ENCODE measurements at places on chromosomes 11 and 22.

- no peak for DNase-seq
These were observed 741.7 kb downstream of the NELL1 start for GRCh38 chr11:21411104-21411503.

DNA sequence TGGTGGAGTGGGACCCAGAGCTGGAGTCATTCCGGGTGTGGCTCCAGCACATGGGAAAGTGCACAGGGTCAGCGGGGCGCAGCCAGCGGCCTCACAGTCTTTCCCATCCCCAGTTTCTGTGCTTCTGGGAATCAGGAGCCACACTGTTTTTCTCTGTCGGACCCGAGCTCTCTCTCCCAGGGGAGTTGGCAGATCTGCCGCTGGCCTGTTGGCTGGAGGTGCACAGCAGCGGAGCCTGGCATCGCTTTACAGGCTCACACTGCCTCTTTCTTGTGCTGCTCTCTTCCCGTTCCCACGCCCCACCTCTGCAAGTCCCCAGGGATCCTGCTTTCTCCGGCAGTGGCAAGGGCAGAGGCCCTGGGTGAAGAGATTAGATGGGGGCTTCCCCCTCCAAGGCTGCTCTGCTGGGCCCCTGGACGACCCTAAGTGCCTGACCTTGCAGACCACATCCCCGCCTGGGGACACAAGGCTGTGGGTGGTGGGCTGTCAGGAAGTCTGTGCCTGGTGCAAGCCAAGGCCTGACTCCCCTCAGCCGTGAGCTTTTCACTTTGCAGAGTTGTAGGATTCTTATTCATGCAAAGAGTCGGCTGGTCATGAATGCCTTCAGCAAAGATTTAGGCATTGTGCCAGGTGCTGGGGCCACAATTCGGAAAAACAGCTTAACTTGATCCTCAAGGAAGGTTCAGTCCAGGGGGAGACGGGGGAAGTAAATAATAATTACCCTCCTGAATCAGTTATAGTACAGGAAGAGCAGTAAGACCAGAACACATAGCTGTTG is 116.3 kb downstream of the TIMP3 start:
- DNase-seq: no peak

- DNase-seq: no peak
These were observed 22.1 kb downstream of the SLC5A4 start for GRCh38 chr22:32233091-32233490.

- no peak for DNase-seq
These were observed 3.4 kb downstream of the GNAZ start for GRCh38 chr22:23073526-23074229.

DNA sequence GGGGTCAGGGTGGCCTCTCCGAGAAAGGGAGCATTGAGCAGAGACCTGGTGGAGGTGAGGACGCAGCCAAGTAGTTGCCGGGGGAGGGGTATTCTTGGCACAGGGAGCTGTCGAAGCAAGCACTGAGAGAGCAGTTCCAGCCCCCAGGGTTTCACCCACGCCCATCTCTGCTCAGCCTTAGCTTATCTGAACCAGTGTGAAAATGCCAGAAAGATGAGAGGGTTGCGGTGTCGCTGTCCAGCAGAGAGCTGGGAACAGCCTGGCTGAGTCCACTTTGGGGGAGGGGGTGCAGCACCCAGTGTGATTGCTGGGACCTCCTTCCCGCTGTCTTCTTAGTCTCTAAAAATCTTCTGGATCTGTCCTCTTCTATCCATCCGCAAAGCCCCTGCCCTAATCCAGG is 123.3 kb upstream of the TBCEL start:
- DNase-seq: no peak

DNA sequence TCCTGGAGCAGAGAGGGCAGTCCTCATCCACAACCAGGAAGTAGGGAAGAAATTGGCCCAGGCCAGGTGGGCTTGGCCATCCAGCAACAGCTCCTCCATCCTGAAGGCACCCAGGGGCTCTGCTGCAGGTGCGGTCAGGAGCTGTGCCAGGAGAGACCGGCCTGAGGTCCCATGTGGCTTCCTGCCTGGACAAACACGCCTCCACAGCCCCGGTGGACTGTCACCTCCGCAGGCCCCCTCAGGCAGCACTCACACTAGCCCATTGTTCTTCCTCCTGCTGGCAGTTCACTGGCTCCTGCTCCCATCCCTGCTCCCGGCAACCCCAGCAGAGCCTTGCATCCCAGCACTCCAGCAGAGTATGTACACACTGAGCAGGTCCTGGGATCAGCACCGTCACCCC is 16.0 kb upstream of the POU2AF1 start:
- DNase-seq: no peak

GRCh38 chr11:66782726-66783125 is 53.7 kb upstream of the SPTBN2 start:
- no peak for DNase-seq

DNA sequence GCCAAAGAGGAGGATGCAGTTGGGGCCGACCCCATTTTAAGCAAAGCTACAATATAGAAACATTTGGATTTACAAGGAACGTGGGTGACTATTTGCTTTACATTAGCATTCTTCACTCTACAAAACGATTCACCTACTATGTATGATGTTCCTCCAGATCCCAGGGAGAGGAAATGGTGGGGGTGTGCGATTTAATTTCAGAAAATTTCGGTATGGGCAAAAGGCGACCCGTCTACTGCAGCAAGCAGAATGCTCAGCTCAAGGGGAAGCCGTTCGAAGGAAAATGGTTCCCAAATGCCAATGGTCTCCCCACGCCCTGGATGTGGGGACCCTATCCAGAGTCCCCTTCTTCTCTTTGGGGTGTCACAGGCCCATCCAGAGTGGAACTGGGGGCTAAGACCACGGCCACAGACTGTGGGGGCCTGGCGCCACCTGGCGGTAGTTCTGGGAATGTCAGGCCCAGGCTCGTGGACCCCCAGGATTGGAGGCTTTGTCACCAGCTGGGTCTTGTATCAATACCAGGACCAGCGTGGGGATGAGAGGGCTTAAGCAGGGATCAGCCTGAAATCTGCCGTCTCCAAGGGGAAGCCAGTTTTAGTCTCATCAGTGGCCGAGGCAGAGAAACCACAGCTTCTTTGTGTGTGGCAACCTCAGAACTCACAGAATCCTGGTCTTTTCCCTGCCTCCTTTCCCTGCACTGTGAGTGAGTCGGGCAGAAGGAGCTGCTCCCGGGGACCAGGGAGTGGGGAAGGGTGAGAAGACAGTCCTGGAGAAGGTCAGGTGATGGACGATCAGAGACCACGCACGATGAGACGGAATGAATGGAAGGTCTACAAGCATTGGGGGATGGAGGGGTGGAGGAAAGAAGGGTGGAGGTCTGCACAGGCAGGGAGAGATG is 8.4 kb downstream of the LRRC10B start:
- DNase-seq: peak; percentile 38

DNA sequence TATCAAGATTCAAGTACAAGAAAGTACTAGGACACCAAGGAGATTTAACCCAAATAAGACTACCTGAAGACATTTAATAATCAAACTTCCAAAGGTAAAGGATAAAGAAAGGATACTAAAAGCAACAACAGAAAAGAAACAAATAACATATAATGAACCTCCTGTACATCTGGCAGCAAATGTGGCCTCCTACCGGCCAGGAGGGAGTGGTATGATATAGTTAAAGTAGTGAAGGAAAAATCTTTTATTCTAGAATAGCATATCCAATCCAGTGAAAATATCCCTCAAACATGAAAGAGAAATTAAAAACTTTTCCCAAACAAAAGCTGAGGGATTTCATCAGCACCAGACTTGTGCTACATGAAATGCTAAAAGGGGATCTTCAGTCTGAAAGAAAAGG is 104.7 kb upstream of the GUCY1A2 start:
- no peak for DNase-seq

GRCh38 chr11:90630176-90630575 is 407.3 kb upstream of the CHORDC1 start:
- DNase-seq: no peak

GRCh38 chr11:57630171-57630570 is 19.5 kb downstream of the YPEL4 start:
- no peak for DNase-seq
